ENCODE measurements at places on chromosomes 4 and X.

- DNase-seq: no peak
Measured at GRCh38 chr4:11593576-11594116, 165.0 kb upstream of the HS3ST1 start.

DNA sequence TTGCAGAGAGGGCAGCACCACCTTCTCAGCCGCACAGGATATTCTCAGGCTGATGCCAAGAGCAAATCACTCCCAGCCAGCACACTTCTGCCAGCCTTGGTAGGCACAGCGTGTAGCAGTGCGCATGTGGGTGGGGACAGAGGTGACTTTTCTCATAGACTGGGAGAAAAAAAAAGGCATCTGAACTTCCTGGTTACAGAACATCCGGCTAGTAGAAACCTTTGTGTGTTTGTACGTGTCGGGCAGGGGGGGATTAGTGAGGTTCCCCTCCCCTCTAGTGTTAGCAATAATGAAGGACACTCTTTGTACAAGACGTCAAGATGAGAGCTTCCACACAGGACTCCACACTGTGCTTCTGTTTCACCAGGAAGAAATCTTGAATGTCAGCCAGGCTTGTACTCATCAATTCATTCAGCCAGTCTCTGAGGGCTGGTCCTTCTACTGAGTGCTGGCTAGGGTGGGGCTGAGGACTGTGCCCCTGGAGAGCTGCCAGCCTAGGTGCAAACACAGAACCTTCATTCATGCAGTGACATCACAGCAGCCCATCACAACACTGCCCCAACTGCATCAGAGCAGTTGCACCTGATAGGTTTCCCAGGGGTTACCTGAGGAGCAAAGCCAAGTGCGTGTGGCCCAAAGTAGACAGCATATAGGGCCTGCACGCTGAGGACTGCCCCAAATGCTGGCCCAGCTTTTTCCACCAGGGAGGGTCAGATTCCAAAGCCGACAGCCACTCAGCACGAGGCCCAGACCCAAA is 34.7 kb downstream of the SLC25A5 start:
- DNase-seq: peak; percentile 31

GRCh38 chrX:118056870-118057269 is 59.7 kb downstream of the KLHL13 start:
- no peak for DNase-seq

GRCh38 chr4:128553686-128554515 is 255.6 kb upstream of the JADE1 start:
- DNase-seq: no peak

Measured in skeletal muscle cell (primary cell).